ENCODE measurements at places on chromosomes 11 and 22.

GRCh38 chr11:285894-286220, 3.1 kb upstream of the PGGHG start:
- peak; percentile 1 for DNase-seq

GRCh38 chr11:46114961-46115360, 6.3 kb downstream of the PHF21A start:
- DNase-seq, result no peak

- DNase-seq, result no peak
Observed at GRCh38 chr11:33317662-33318061, 60.5 kb downstream of the HIPK3 start.

DNA sequence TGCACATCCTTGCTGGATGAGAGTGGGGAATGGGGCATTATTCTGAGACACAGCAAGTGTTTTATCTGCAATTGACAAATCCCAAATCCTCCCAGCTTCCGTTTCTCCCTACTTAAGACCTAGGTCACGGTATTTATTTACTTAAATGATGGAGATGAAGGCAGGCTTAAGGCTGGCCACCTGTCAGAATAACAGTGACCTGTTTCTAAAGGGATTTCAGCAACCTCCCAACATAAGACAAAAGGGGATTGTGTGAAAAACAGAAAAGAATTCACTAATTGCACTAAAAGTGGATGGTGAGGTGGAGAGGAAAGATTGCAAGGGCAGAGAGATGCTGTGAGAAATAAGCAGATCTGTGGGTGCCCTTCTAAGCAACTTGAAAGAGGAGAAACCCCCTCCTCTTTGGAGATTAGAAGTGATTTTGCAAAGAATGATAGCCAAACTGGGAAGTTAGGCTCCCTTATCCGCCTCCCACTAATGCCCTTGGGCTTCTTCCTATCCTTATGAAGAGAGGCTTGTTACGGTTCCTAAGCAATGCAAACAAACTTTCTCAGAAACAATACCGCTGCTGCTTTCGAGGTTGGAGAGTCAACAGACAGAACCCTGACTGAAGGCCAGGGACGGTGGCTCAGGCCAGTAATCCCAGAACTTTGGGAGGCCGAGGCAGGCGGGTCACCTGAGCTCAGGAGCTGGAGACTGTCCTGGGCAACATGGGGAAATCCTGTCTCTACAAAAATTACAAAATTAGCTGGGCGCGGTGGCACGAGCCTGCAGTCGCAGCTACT, 84.3 kb downstream of the ARL14EP start:
- no peak for DNase-seq

DNA sequence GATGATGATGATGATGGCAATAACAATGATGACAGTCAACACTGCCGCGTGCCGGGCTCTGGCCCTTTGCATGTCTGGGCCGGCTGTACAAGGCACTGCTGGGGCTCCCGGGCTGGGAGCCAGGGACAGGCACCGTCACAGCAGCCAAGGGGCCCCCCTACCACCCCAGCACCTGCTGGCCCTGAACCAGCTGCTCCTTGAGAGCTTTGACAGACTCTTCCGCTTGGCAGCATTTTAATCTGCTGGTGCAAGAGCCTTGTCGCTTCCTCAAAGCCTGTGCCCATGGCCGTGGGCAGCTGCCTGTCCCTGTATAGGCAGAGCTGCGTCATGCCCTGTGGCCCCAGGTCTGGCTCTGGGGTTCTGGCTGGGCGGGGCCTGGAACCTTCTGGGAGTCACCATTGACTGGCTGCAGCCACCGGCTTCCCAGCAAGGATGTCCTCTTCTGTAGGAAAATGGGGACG, 12.9 kb upstream of the MUC6 start:
- DNase-seq, result no peak

- no peak for DNase-seq
Observed at GRCh38 chr11:132671851-132672370, 860.4 kb downstream of the OPCML start.

Measured in T47D (cell line).